ENCODE measurements at places on chromosomes 4 and X.

DNA sequence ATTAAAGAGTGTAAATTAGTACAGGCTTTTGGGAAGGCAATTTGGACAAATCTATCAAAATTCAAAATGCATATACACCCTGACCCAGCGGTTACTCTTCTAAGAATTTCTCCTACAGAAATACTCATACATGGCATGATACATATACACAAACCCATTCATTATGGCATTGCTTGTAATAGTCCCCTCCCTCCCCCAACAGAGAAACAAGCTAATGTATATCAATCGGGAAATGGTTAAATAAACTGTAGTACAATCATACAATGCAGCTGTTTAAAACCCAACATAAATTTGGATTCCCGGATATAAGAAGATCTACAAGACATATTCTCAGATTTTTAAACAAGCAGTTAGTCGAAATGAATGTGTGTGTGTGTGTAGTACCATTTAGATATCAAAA, 808 bp downstream of the HUWE1 start:
- no peak for DNase-seq

DNA sequence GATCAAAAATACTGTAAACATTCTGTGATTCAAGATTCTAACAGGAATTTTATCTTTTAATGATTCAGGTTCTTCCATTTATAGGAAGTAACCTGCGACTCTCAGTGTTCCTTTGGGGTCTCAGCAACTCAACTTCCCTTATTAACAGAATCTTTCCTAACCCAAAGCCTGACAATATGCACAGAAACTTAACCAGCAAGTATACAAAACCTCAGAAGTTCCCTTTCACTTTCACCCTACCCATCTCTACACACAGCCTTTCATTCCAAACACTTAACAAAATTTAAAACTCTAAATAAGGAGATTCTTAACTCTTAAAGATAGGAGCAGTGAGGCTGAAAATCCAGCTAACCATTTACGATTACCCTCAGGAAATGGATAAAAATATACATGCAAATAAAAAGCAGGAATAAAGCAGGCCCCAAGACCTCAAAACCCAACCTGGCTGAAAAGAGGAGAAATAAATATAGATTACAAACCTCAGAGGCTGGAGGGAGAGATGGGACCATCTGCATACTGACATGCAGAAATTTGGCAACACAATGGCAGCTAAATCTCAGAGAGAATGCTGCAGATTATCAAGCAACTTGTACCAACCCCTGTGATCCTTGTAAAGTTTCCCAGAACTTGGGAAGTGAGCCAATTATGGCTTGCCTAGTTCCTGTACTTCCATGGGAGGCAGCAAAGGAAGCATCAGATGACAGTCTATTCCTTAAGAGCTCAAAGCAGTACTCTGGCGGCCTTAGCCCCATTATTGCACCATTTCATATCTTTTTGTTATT, 101.0 kb downstream of the ATP11C start:
- no peak for DNase-seq

DNA sequence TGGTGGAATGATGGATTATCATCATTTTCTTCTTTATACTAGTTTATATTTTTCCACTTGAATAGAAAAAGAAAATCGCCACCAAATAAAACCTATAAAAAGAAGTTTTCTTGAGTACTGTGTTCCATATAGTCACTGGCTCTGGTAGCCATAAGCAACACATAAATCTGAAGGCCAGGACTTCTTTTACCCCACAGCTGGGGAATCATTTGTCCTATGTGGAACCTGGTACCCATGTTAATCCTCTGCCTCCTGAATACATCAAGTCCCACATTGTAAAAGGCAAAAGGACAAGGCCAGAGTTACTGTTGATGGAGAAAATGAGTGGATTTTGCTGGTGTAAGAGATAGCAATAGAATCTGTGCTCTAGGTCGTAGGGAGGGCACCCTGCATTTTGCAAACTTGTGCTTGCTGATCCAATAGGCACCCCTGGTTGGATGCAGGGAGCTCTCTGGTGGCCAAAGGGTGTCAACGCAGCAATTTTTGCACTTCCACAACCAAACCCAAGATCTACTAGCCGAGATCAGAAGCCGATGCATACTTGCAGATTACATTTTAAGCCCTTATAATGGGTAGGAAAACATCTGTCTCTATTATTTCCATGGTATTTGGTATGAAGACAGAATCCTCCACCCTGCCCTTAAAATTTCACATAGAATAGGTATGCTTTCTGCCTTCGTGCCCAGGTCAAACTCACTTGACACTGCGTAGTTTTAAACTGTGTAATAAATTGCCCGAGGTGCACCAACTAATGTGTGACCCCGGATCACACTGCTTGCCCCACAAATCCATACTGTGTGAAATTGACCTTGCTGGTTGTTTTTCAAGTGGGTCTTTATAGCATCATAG, 146.2 kb upstream of the SCML1 start:
- no peak for DNase-seq

DNA sequence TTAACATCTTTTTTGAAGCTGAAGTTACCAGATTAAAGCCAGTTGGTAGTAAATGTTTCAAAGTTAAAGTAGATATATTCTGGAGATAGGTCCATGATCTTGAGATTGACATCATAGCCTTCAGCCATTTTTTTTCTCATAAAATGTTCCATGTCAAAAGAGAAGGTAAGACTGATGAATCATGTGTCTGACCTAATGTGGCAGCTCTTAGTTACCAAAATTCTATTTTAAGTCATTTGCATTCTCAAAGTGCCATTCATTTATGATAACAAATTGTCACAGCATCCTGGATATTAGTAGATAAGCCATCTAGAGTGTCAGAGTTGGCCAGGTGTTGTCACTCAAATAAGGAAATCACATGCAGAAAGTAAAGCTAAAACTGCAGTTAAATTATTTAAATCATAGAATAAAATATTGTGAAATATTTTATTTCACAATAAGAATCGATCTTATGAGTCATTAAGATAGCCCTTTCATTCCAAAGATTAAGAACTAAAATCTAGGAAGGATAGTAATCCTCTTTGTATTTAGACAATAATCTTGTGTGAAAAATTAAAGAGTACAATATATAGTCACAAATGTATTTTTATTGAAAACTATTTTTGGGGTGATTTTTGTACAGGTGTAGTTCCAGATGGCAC, 65.7 kb upstream of the ADAD1 start:
- DNase-seq, result no peak

GRCh38 chrX:150370589-150371312, 7.6 kb downstream of the MAMLD1 start:
- DNase-seq, result no peak

- DNase-seq, result no peak
These were observed 44.8 kb upstream of the FAM156A start for GRCh38 chrX:53003111-53003510.

All from activated T-helper 1 cell treated with Interleukin-2 at 50 U/mL for 16 hours (primary cell).